Neuronal stem cell (in vitro differentiated cells): ENCODE measurements at places on chromosomes 6 and 20.

GRCh38 chr20:35561671-35562070 is 19.8 kb downstream of the ERGIC3 start:
- H3K4me3 ChIP-seq, result no peak overlapping the region
- no peak for DNase-seq
- no peaks in the 10 kb centered on the region for H3K4me1 ChIP-seq
- H3K27ac ChIP-seq, result no peak overlapping the region

GRCh38 chr20:16059841-16060240 is 513.4 kb downstream of the KIF16B start:
- DNase-seq, result no peak
- no peaks in the 10 kb centered on the region for H3K27me3 ChIP-seq
- H3K27ac ChIP-seq, result no peak overlapping the region
- no peaks in the 10 kb centered on the region for H3K36me3 ChIP-seq

DNA sequence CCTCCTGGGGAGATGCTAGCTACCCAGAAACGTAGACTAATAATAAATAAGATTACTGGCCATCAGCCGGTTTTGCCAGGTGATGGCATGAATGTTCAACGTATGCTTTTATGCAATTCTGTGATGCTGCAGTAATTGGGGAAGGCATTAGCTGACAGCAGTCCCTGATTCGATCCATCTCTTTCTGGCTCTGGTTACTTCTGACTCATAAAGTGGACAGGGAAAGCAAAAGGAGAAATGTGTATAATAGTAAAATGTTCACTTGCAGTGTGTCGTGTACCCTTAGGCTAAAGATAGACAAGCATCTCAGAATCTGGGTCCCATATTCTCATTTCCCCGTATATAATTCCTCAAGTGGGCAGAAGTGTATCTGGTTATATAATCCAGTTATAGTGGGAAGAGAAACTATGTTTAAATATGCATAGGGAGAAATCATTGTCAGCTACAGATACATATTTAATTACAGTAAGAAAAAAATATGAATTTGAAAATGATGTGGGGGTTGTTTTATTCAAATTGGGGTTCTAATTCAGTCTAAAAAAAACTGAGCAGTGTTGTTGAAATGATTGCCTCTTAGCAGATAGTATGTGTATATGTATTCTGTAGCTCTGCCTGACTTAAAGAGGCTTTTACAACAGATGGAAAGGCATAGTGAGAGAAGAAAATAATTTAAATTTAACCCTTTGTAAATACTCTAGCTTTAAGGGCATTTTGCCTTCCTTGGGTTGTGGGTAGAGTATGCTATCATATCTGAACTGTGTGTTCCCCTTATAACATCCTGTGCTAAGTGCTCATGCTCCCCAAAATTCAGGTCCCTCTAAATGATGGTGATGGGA is 40.6 kb downstream of the DOK5 start:
- H3K36me3 ChIP-seq, result no peaks in the 10 kb centered on the region
- no peak for DNase-seq
- no peaks in the 10 kb centered on the region for H3K4me1 ChIP-seq
- no peak overlapping the region for H3K4me3 ChIP-seq
- no peak overlapping the region for H3K27ac ChIP-seq

DNA sequence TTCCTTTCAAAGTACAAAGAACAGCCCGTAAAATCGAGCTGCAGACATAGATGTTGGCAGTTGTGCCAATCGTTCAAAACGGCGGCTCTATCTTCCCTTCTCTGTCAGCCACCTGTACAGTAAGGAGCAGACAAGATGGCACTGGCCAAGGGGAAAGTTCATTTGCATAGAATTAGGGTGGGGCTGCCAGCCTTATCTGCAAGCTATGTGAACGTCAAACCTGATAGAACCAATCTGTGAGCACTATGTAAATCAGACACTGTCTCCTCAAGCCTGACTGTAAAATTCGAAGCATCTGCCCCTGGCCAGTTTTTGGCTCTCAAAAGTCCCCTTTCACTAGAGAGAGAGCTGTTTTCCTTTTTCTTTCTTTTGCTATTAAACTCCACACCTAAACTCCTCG is 374.5 kb downstream of the EPM2A start:
- no peaks in the 10 kb centered on the region for H3K4me1 ChIP-seq
- H3K27ac ChIP-seq, result no peak overlapping the region
- H3K4me3 ChIP-seq, result no peak overlapping the region
- H3K27me3 ChIP-seq, result no peaks in the 10 kb centered on the region
- no peaks in the 10 kb centered on the region for H3K36me3 ChIP-seq

DNA sequence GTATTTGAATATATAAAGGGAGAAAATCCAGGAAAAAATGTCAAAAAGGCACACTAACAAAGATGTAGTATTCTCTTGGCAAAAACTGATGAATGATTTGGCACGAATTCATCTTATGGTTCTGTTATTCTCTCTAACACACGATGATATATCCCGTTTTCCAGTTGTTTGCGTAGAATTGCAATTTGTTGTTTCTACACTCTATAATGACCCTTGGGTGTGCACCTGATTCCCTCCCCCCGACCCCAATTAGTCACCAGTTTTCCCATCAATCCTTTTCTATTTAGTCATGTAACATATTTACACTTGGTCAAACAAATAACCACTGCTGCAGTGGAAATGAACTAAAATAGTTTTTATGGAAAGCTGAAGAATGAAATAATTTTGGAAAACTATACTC is 1.5 kb upstream of the ARID1B start:
- DNase-seq, result no peak
- no peak overlapping the region for H3K27ac ChIP-seq

DNA sequence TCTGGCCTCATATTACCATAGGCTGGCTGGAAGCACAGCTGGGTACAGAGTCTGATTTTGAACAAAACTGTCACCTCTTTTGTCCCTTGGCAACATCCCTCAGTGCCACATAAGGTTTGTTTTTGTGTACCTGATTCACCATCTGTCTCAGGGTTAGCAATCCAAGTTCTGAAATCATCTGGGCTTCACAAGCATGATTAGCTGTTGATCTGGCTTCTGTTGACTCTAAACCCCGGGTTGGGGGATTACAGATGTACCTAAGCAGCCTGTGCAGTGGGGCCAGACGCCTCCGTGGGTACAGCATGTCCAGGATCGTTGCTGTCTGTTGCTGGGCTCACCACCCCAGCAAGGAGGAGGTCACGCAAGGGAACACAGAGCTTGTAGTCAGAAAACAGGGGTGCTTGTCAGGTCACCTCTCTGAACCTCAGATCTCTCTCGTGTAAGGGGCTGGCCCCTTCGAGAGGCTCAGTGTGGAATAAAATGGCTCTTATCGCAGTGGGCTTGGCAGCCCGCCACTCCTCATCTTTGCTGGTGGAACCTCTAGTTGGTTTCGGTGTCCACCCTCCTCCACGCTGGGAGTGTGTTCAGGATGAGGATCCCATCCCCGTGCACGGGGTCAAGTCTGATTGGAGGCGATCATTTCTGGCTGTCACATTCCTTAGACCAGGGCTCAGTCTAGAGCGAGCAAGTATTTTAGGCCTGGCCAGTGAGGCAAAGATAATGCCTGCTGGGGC is 39.2 kb upstream of the ZNF831 start:
- peaks cover 12% of the 10 kb centered on the region for H3K4me1 ChIP-seq
- H3K4me3 ChIP-seq, result no peak overlapping the region
- H3K36me3 ChIP-seq, result no peaks in the 10 kb centered on the region
- no peaks in the 10 kb centered on the region for H3K27me3 ChIP-seq
- DNase-seq, result no peak

DNA sequence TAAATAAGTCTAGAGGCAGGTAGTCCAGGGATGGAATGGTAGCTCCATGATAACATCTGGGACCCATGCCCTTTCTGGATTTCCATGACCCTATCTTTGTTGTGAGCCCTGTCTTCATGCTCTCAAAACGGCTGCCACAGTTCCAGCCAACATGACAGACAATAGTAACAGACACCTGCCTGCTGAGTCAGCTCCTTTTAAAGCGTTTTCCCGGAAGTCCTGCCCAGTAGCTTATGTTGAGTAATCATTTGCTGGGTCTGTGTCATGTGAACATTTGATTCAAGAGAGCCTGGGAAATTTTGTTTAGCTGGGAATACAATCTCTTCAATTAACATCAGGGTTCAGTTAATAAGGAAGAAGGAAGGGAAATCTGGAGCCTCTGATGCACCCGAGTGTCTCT is 262.2 kb upstream of the SULF2 start:
- DNase-seq, result no peak
- H3K36me3 ChIP-seq, result no peaks in the 10 kb centered on the region
- H3K27me3 ChIP-seq, result no peaks in the 10 kb centered on the region
- H3K27ac ChIP-seq, result no peak overlapping the region
- no peak overlapping the region for H3K4me3 ChIP-seq

DNA sequence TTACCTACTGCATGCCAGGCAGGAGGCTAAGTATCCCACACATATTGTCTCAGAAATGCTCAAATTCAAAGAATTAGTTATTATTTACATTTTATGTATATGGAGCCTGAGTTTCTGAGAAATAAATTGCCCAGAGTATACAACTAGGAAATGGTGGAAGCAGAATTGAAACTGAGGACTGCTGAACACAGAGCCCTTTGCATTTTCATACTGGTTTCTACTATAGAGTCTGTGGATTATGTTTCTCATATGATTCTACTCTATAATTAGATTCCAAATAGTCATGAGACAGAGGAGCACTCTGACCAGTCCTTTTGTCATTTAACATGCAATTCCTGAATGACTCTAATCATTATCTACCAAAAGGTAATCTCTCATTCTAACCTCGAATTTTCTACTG is 254.3 kb downstream of the LMBRD1 start:
- H3K4me3 ChIP-seq, result no peak overlapping the region
- H3K27me3 ChIP-seq, result no peaks in the 10 kb centered on the region
- no peaks in the 10 kb centered on the region for H3K4me1 ChIP-seq
- no peak for DNase-seq
- no peak overlapping the region for H3K27ac ChIP-seq

GRCh38 chr20:25421102-25421501 is 13.6 kb downstream of the GINS1 start:
- no peaks in the 10 kb centered on the region for H3K27me3 ChIP-seq
- H3K4me3 ChIP-seq, result no peak overlapping the region
- H3K36me3 ChIP-seq, result peaks cover 94% of the 10 kb centered on the region
- H3K27ac ChIP-seq, result no peak overlapping the region

DNA sequence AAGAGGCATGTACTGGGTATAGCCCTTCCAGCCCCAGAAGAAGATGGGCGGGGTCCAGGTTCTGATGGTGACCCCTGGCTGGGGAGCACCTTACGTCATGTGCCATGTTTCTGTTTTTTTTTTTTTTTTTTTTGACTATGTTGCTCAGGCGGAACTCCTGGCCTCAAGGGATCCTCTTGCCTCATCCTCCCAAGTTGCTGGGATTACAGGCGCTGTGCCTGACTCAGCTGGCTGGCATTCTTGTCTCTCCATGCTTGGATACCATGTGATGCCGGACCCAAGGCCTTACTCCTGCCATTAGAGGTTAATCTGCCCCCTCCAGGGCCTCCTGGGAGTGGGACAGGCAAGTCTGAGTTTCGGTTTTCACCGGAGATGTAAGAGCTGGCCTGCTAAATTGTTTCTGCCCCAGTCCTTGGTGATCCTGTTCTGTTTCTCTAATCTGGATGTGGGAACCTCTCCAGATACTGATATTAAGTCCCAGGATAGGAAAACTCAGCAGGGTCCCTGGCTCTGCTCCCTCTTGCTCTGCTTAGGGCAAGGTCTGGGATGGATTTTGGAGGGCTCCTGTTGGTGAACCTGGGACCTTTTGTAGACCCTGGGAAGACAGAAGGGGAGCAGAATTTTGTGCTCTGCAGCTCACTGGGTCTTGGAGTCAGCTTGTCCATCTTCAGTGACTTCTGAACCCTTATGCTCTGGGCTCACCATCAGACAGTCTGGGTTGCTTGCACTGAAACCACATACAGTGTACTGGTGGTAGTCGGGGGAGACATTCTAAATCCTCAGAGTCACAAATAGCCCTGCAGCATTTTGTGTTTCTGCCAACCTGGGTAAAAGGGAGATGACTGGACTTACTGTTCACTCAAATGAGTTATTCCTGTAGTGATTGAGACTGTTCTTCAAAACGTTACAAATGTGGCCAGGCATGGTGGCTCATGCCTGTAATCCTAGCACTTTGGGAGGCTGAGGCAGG is 45.1 kb downstream of the PTK7 start:
- no peak for DNase-seq
- H3K36me3 ChIP-seq, result no peaks in the 10 kb centered on the region
- no peak overlapping the region for H3K27ac ChIP-seq
- H3K4me1 ChIP-seq, result peaks cover 17% of the 10 kb centered on the region
- no peaks in the 10 kb centered on the region for H3K27me3 ChIP-seq
